CD4-positive, alpha-beta T cell treated with Interleukin-12 subunit alpha and Interleukin-12 subunit beta, for 1 hour (primary cell): ENCODE measurements at places on chromosomes 7 and 10.
A peak's percentile ranks its signal among the peaks of the same experiment; 100 is the strongest.

GRCh38 chr10:93938140-93938539, 44.4 kb downstream of the SLC35G1 start:
- DNase-seq = no peak

DNA sequence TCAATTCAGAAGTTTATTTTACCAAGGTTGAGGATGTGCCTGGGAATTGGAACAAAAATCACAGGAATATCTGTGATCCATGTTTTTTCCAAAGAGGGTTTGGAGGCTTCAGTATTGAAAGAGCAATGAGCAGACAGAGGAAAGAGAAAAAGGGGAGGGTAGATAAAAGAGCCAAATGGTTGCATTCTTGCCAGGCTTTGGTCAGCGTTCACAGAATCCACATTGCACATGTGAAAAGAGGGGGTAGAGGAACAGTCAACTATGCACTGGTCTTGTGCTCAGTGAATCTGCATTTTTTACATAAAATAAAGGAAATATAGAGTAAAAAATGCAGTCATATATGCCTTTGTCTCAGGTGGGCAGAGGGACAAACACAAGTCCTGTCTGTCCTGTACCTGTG, 20.6 kb upstream of the ERCC6 start:
- DNase-seq = no peak

- no peak for DNase-seq
These were observed 61.9 kb upstream of the LANCL2 start for GRCh38 chr7:55303220-55303619.

DNA sequence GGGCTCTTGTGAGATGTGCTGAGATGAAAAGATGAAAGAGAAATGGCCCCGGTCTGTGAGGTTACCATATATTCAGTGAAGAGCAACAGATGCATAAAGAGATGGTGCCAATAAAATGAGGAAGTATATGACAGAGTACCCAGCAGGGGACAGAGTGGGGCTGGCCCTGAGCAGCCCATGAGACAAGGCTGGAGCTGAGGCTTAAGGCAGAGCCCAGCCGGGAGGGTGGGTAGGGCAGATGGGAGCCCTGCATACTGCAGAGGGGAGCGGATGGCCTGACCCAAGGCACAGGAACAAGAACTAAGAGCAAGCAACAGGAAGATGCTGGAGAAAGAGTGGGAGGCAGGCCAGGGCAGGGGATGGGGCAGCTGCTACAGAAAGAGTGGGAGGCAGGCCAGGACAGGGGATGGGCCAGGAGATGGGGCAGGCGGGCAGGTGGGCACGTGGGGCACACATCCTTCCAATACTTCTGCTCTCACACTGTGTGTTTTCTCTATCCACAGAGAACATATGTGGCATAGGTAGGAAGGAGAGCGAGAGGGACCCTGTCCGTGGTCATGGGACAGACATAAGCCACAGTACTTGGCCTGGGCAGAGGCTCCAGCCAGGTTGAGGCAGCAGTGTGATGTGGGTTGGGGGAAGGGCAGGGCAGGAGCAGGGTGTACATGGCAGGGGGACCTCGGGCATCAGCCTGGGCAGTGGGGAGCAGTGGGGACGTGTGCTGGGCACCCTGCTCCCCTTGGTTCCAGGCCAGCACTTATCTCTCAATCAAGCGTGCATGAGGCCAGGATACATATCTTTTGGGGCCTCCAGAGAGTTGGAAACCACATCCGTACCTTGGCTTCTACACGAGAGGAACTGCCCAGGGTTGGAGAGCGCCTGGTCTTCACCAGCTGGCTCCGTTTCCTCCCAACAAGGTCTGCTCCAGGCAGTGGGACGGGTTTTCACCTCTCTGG, 91.6 kb upstream of the IKZF1 start:
- no peak for DNase-seq

GRCh38 chr10:47290338-47290737, 9.7 kb upstream of the GDF10 start:
- no peak for DNase-seq

DNA sequence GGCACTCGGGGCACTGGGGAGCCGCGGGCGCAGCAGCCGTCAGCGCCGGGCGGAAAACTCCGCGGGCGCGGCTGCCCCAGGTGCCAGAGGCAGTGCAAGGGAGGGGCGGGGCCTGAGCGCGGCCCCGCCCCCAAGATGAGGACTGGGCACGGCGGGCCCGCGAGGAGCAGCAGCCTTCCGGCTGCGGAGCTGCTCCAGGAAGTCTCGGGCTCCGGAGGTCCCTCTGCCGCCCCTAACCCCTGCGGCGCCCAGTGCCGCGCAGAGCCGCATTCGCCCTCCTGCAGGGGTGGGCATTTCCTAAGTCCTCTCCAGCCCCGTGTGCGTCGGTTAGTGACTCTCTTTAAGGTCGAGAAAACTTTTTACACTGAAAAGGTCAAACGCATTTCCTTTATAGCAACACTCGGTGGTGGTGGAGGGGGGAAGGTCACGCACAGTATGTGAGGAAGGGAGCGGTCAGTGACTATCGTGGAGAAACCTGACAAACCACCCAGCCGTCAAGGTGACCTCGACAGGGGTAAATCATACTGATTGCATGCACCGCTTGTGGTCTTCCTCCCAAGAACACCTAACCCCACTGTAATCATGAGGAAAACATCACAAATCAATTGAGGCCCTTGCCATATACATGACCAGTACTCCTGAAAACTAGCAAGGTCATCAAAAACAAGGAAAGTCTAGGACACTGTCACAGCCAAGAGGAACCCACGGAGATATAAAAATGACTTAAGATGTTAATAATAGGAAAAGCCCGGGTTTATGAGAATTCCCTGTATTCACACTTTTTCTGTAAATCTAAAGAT, at the start of gene ANXA11:
TSS of gene ANXA11 (minus strand) at position 61 of the 800 bp plus-strand sequence. CDS start 32,676 bp downstream, outside the sequence.
- peak; percentile 89 for DNase-seq

DNA sequence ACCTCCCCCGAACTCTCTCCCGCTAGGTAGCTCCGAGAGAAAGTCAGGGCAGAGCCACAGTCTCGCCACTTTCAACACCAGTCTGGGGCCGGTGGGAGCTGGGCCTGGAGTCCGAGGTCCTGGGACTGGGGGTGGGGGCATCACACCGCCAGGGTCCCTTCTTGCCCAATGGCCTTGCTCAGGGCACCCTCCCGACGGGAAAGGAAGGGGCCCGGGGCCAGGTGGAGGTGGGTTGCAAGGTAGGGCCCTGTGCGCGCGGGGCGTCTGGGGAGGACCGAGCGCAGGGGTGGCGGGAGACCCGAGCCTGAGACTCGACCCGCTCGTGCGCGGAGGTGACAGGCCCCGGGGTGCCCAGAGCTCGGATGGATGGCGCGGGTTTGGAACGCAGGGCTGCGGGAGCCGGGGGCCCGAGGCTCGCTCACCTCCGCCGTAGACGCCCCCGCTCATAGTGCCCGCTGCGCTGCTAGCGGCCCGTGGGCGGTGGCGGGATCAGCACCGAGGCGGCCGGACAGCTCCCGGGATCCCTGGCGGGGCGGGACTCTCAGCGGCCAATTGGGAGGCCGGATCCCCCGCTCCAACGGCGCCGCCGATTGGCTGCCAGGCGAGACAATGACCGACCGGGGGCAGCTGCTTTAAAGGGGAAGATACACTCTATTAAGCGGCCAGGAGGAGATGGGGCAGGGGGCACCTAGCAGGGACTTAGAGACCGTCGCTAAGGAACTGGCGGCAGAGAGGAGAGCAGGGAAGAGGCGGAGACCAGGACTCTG, at the start of gene ACTL6B:
TSS of gene ACTL6B (minus strand) at position 541 of the 767 bp plus-strand sequence. CDS start at position 447, 94 bp downstream.
- peak; percentile 57 for DNase-seq

DNA sequence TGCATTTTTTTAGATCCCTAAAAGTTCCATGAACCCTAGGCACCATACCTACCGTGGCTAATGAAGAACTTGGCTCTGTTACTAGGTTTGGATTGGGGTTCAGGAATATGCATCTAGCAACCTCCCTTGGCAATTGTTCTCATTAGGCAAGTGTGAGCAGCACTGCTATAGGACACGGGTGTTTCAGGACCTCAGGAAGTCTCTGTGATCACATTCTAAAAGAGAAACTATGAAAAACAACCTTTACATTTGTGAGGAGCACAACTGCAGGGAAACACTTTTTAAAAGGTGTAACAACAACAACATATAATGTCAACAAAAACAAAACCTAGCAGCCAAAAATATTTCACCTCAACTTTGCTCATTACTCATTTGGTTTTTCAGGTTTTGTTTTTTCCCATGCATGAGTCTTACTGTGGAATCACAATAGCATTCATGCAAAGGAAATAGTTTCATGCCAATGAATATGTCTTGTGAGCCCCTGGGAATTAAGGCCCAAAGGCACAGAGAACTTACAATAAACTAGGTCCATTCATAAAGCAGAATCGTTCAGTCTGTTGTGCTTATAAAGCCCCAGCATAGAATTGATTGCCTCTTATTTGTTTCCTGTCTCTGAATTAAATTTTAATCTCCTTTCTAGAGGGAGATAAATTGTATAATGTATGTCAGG, 255.7 kb upstream of the DGKB start:
- DNase-seq = no peak

DNA sequence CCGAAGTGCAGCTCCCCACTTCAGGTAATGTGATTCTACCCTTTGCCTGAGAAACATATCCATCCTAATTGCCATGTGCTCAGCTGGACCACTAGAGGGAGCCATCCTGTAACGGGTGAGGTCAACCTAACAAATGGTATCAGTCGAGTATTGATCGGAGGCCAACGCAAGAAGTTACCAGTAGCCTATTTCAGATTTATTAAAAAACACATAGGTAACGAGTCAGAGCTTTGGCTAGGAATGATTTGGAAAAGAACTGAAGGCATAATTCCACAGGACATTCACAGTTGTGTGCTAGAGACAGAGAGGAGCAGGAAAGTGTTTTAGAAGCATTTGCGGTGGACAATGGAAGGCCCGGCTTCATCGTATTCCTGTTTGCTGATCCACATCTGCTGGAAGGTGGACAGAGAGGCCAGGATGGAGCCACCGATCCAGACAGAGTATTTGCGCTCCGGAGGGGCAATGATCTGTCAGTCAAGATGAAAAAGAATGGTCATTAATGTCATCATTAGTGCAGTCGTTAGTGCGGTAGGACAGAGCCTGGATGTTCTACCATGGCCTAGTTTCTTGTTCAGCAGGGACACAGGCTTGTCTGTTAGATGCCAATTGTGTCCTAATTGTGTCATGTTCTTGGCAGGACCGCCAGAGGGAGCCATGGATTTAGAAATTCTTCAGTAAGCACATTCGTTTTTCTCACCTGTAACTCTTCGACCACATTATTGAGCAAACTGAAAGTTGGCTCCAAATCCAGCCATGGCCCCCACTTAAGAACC, 17.5 kb downstream of the ACTA2 start:
- peak; percentile 84 for DNase-seq

DNA sequence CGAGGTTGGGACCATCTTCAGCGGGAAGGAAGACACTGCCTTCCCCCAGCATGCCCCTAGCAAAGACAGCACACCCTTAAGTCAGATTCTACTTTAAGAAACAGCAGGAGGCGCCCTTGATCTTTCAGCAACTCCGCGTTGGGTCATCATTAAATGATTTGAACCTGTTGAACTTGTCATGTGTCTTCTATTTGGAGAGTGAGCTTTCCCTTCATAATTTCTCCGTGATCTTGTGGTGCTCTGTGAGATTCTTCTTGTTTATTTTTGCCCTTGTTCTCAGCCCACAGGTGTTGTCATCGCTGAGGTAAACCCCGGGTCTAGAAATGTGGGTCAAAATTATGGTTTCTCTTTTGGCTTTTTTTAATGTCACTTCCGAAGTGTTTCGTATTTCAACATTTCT, 49.5 kb upstream of the PITRM1 start:
- DNase-seq = no peak

- DNase-seq = no peak
These were observed 46.7 kb downstream of the BMPR1A start for GRCh38 chr10:86803156-86803555.

DNA sequence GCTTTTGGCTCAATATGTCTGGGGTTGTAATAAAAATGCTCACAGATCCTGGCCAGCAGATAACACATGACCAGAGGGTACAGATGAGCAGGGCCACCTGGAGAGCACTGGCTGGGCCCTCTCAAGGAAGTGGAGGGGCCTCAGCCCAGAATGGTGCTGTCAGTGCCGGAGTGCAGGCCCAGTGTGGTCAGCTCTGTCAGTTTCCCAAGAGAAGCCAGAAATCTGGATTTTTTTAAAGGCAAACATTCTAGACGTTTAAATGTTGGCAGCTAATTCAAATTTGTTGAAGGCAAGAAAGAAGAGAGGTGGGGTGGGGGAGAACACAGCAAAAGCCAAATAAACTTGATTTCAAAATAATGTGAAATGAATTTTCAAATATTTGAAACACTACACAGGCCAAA, 2.0 kb downstream of the C10orf105 start:
- no peak for DNase-seq

GRCh38 chr7:80815733-80816132, 103.1 kb downstream of the SEMA3C start:
- DNase-seq = no peak

DNA sequence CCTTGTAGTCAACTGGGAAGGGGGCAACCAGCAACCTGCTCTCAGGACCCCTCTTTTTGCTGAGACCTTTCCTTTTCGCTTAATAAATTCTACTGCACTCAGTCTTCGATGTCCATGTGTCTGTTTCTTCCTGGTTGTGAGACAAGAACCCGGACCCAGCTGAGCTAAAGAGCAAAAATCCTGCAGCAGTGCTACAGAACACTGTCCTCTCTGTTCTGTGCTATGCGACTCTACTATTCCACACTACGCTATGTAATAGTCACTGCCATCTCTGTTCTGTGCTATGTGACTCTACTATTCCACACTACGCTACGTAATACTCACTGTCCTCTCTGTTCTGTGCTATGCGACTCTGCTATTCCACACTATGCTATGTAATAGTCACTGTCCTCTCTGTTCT, 34.3 kb downstream of the DIP2C start:
- no peak for DNase-seq

- no peak for DNase-seq
These were observed 75.9 kb downstream of the FAM204A start for GRCh38 chr10:118266098-118266748.

DNA sequence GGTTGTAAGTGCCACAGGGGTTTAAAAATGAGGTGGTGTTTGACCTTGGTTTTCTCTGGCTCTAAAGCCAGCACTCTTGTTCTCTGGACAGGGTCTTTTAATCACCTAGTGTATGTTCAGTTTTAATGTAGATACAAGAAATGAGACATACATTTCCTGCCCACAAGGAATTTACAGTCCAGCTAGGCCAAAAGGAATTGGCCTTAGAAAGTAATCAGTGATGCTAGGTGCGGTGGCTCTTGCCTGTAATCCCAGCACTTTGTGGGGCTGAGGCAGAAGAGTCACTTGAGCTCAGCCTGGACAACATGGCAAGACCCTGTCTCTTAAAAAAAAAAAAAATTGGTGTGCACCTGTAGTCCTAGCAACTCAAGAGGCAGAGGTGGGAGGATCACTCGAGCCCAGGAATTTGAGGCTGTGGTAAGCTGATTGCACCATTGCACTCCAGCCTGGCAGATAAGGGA, 100.2 kb downstream of the LRMDA start:
- no peak for DNase-seq

DNA sequence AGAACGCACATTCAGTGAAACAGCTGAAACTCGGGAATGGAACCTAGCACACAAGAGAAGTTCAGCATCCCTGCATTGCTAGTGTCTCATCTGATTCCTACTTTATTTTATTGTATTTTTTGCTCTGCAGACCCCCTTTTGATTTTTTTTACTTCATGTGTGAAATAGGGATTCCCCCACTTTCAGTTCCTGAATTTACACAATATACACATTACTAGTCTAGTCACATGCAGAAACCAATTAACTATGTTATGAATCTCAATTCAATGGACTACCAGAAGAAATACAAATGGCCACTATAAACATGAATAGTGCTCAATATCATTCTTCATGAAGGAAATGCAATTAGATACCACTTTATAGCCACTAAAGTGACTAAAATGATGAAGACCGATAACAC, 386.1 kb upstream of the COBL start:
- DNase-seq = no peak

GRCh38 chr10:119496273-119496672, 46.2 kb downstream of the RGS10 start:
- DNase-seq = no peak

- no peak for DNase-seq
These were observed 79.6 kb upstream of the FOXP2 start for GRCh38 chr7:114334989-114335388.
